LHCN-M2 (cell line): ENCODE measurements at places on chromosomes 4 and X.
A peak's percentile ranks its signal among the peaks of the same experiment; 100 is the strongest.

DNA sequence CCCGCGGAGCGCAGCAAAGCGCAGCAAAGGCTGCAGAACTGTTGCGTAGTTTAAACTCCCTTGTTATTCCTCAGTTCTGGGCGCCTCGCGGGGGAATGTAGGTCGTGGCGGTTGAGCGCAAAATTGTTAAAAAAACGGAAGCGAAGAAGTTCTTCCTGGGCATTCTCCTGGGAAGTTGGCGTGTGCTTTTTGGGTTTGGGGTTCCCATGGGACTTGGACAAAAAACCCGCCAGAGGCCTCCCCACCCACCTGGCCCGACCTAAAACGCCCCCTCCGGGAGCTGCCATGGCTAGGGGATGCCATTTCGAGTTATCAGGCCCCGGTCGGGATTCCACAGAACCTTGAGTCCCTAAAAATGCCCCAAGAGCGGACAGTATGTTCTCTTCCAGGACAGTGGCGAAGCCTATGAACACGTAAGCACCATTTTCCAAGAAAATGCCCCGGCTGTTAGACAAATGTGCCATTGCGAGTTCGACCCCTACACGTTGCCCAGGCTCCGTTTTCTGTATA lies 8.9 kb downstream of the ZIC3 start:
- no peak for DNase-seq

DNA sequence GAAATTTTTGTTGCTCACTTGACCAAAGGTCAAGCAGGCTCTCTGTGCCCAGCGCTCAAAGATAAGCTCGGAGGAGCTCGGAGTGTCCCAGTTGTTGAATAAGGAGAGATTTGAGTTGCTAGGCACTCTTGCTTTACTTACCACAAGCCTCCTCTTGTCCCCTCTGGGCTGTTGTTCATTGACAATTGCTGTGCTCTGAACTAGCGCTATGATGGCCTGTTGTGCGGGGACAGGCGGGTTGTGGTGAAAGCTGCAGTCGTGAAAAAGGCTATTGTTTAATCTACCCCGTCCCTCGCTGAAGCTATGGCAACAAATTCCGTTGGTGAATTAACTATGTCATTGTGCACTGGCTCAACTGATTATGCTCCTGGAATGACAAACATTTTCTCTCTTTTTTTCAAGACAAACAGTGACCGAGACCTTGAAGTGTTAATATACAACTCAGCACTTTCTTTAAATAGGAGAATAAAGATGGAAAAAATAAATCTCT lies 21.0 kb upstream of the POLA1 start:
- DNase-seq, result no peak

DNA sequence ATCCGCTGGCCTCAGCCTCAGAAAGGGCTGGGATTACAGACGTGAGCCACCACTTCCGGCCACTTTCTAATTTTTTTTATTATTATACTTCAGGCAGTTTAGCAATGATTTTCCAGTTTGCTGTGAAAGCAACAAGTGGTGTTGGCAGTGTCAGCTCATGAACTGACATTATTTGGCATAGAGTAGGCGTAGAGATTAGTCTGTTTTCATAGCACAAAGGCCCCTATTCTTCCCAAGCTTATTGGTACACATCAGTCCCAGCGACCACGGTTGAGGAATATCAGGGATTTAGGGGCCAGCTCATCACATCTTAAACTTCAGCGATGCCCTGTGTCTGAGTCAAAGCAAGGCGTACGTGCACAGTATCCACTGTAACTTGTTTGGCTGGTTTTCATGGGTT lies 53.0 kb upstream of the RASSF6 start:
- DNase-seq, result no peak

- DNase-seq, result no peak
Measured at GRCh38 chr4:26384380-26385057, 63.7 kb downstream of the RBPJ start.

- no peak for DNase-seq
Measured at GRCh38 chrX:51440365-51440764, 56.0 kb downstream of the NUDT11 start.

DNA sequence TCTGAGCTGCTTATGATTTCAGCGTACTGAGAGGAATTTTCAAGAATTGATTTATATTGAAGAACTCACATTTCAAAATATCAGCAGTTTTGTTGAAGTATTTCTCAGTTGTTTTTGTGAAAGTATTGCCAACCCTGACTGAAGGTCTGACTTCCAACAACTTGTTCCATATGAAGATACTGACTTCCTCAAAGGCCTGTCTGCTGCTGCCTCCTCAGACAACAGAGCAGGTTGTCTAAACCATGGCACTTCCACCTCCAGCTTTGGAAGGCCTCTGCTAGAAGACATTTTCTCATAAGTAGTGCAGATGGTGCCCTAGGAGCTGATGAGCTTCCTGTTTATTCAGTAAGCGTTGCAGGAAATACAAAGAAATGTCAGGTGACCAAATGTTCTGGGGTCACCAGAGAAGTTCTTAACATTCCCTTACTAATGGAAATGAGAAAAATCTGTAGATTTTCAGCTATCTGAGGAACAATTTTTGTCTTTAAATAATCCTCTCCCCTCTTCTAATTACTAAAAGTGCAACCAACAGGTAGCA lies 28.8 kb downstream of the FGF2 start:
- DNase-seq, result no peak

- DNase-seq, result peak; percentile 52
Measured at GRCh38 chrX:52933976-52934703, 24.2 kb downstream of the FAM156A start.

GRCh38 chr4:174444390-174444789 lies 77.9 kb downstream of the HPGD start:
- DNase-seq, result no peak
